T-cell (primary cell): ENCODE measurements at places on chromosomes 11 and 22. TPM values are rescaled to one million over a fixed set of nuclear protein-coding genes. Genes with fewer than 3 reads are reported as not detected.

SF1 gene
- total RNA-seq: 1,481 TPM

CALCA gene
- not detected for total RNA-seq

POTEH gene
- total RNA-seq: not detected

TBC1D22A gene
- total RNA-seq: 41.7 TPM

- no peak overlapping the region for H3K27ac ChIP-seq
- H3K36me3 ChIP-seq: no peaks in the 10 kb centered on the region
- no peak for DNase-seq
- H3K4me1 ChIP-seq: peaks cover 15% of the 10 kb centered on the region
- H3K4me3 ChIP-seq: peak overlapping the region; percentile 58
- peaks cover 36% of the 10 kb centered on the region for H3K27me3 ChIP-seq
Observed at GRCh38 chr11:118621071-118621783, 13.8 kb downstream of the PHLDB1 start.

GRCh38 chr11:65341856-65342255, 8.2 kb downstream of the DPF2 start:
- H3K36me3 ChIP-seq: peaks cover 26% of the 10 kb centered on the region
- H3K27me3 ChIP-seq: no peaks in the 10 kb centered on the region
- DNase-seq: no peak
- peaks cover 14% of the 10 kb centered on the region for H3K4me1 ChIP-seq
- no peak overlapping the region for H3K4me3 ChIP-seq

DNA sequence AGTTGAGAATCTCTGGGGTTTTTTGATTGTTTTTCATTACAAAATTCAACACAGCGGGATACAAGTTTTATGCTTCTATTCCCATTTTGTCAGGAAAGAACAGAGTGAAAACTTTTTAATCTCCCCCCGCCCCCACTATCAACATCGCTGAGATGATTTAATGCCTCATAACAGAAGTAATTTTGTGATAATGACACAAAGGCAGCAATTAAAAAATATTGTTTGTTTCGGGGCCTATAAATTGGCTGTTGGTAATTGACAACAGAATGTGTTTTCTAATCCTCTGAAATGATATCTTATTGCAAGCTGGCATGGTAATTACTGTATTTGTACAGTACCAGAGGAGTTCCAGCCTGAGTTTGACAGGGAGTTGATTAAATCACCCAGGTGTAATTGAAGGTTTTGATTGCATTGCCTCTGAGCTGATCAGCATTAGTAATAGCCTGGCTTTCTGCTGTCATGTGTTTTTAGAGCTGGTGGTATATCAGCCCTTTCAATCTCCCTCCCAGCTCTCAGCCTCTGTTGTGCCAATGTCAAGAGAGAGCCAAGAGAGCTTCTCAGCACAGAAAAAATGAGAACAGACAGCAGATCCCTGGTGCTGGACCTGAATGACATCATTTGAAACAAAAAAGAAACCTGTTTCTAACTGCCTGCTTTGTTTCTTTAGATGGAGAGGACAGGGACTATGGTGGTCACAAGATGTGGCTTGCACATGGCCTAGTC, 265.1 kb downstream of the FAM76B start:
- H3K36me3 ChIP-seq: no peaks in the 10 kb centered on the region
- no peak for DNase-seq
- no peak overlapping the region for H3K27ac ChIP-seq
- no peaks in the 10 kb centered on the region for H3K27me3 ChIP-seq

GRCh38 chr22:49364398-49364797, 463.3 kb downstream of the BRD1 start:
- no peaks in the 10 kb centered on the region for H3K4me1 ChIP-seq
- H3K36me3 ChIP-seq: no peaks in the 10 kb centered on the region
- DNase-seq: no peak
- H3K27ac ChIP-seq: no peak overlapping the region
- no peak overlapping the region for H3K4me3 ChIP-seq
- H3K27me3 ChIP-seq: peaks cover 27% of the 10 kb centered on the region

GRCh38 chr11:58994171-58994570, 54.9 kb downstream of the GLYATL1 start:
- no peaks in the 10 kb centered on the region for H3K4me1 ChIP-seq
- DNase-seq: no peak

DNA sequence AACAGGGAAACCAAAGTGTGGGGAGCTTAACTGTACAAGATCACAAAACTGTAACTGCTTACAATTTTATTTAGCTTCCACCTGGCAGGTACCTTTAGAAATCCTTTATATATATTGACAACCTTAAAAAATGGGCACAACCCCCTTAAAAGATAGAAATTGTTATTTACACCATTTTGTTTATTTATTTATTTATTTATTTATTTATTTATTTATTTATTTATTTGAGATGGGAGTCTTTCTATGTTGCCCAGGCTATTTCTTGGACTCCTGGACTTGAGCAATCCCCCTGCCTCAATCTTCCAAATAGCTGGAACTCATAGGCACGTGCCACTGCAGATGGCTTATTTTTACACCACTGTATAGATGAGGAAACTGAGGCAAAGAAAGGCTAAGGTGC, 74.5 kb downstream of the INSC start:
- H3K36me3 ChIP-seq: no peaks in the 10 kb centered on the region
- H3K4me3 ChIP-seq: no peak overlapping the region

GRCh38 chr22:37995460-37995859, 11.1 kb upstream of the SOX10 start:
- H3K27ac ChIP-seq: peak overlapping the region; percentile 52
- H3K36me3 ChIP-seq: no peaks in the 10 kb centered on the region
- peaks cover 2% of the 10 kb centered on the region for H3K4me1 ChIP-seq
- no peak for DNase-seq

DNA sequence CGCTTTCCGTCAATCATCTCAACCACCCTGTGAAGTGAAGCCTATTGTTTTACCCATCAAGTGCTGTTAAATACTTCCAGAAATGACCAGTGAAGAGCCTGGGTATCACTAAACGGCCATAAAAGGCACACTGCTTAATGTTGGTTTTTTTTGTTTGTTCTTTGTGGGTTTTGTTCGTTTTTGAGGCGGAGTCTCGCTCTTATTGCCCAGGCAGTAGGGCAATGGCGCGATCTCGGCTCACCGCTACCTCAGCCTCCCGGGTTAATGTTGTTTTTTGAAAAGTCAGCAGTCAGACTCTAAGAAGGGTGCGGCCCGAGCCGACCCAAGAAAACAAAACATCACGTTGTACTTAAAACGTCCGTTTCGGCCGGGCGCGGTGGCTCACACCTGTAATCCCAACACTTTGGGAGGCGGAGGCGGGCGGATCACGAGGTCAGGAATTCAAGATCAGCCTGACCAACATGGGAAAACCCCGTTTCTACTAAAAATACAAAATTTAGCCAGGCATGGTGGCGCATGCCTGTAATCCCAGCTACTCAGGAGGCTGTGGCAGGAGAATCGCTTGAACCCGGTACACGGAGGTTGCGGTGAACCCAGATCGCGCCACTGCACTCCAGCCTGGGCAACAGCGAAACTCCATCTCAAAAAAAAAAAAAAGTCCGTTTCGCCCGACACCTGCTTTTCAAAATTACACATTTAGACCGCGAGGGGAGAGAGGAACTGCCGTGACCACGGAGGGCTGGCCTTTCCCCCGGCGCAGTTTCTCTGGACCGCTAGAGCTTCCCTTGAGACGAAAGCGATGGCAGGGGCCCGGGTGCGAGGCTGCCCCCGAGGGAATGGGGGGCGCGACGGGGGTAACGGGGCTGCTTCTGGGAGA, 714 bp downstream of the CD59 start:
- peak overlapping the region; percentile 96 for H3K4me3 ChIP-seq
- H3K27ac ChIP-seq: peak overlapping the region; percentile 74
- peaks cover 4% of the 10 kb centered on the region for H3K4me1 ChIP-seq
- DNase-seq: peak; percentile 29
- H3K36me3 ChIP-seq: no peaks in the 10 kb centered on the region

- peaks cover 31% of the 10 kb centered on the region for H3K4me1 ChIP-seq
- peaks cover 50% of the 10 kb centered on the region for H3K27me3 ChIP-seq
- no peak overlapping the region for H3K27ac ChIP-seq
- DNase-seq: no peak
- H3K36me3 ChIP-seq: peaks cover 2% of the 10 kb centered on the region
Observed at GRCh38 chr22:18109410-18110193, 1.0 kb upstream of the TUBA8 start.

DNA sequence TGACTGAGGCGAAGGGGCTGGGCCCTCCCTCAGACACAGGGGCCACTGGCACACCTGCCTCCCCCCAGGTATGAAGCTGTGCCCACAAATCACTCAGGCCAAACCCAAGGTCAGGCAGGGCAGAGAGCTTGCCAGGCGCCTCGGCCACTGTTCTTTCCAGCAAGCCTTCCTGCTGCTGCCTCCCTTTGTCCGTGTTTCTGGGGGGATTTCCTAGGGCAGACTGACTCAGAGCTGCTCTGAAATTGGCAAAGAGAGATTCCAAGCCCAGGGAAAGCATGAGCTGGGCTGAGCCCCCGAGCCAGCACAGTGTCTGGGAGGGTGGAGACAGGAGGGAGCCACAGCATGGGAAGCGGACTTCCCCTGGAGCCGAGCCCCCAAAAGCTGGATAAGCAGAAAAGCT, 33.2 kb downstream of the PPP2R1B start:
- no peaks in the 10 kb centered on the region for H3K4me1 ChIP-seq
- no peak for DNase-seq
- no peak overlapping the region for H3K4me3 ChIP-seq
- peaks cover 2% of the 10 kb centered on the region for H3K36me3 ChIP-seq
- no peaks in the 10 kb centered on the region for H3K27me3 ChIP-seq

GRCh38 chr11:9138133-9138453, 46.7 kb upstream of the SCUBE2 start:
- no peaks in the 10 kb centered on the region for H3K27me3 ChIP-seq
- peaks cover 12% of the 10 kb centered on the region for H3K36me3 ChIP-seq
- no peak overlapping the region for H3K4me3 ChIP-seq
- DNase-seq: no peak
- H3K4me1 ChIP-seq: peaks cover 5% of the 10 kb centered on the region

GRCh38 chr11:126492331-126493082, 137.0 kb downstream of the ST3GAL4 start:
- H3K4me3 ChIP-seq: no peak overlapping the region
- no peaks in the 10 kb centered on the region for H3K27me3 ChIP-seq
- DNase-seq: no peak
- H3K4me1 ChIP-seq: no peaks in the 10 kb centered on the region
- no peaks in the 10 kb centered on the region for H3K36me3 ChIP-seq
- H3K27ac ChIP-seq: no peak overlapping the region

- H3K4me1 ChIP-seq: no peaks in the 10 kb centered on the region
- no peak overlapping the region for H3K4me3 ChIP-seq
- no peak for DNase-seq
- peaks cover 5% of the 10 kb centered on the region for H3K27me3 ChIP-seq
Observed at GRCh38 chr11:34348919-34349318, 8.9 kb downstream of the ABTB2 start.

GRCh38 chr11:78967811-78968210, 393.1 kb upstream of the NARS2 start:
- H3K27ac ChIP-seq: no peak overlapping the region
- H3K4me3 ChIP-seq: no peak overlapping the region
- H3K36me3 ChIP-seq: no peaks in the 10 kb centered on the region
- no peak for DNase-seq
- H3K4me1 ChIP-seq: no peaks in the 10 kb centered on the region
- H3K27me3 ChIP-seq: peaks cover 3% of the 10 kb centered on the region

GRCh38 chr11:65311170-65311678, 3.4 kb upstream of the CDC42EP2 start:
- H3K4me1 ChIP-seq: no peaks in the 10 kb centered on the region
- no peaks in the 10 kb centered on the region for H3K36me3 ChIP-seq
- no peak overlapping the region for H3K4me3 ChIP-seq
- peaks cover 15% of the 10 kb centered on the region for H3K27me3 ChIP-seq
- H3K27ac ChIP-seq: no peak overlapping the region
- DNase-seq: no peak

DNA sequence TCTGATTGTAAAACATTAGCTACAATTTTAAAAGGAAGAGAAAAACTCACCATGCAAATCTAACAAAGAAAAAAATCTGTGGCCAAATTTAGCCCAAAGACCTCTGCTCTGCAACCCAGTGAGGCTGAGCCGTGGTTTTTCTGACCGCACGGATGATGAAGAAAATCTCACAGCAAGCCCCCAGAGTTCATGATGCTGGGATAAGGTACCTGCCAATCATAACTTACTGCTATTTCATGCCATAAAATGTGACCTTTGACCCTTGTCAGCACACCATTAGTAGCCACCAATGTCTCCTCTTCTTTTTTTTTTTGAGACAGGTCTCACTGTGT, 11.1 kb downstream of the CERK start:
- peaks cover 5% of the 10 kb centered on the region for H3K4me1 ChIP-seq
- H3K27ac ChIP-seq: no peak overlapping the region
- DNase-seq: no peak
- no peak overlapping the region for H3K4me3 ChIP-seq
- peaks cover 55% of the 10 kb centered on the region for H3K36me3 ChIP-seq

DNA sequence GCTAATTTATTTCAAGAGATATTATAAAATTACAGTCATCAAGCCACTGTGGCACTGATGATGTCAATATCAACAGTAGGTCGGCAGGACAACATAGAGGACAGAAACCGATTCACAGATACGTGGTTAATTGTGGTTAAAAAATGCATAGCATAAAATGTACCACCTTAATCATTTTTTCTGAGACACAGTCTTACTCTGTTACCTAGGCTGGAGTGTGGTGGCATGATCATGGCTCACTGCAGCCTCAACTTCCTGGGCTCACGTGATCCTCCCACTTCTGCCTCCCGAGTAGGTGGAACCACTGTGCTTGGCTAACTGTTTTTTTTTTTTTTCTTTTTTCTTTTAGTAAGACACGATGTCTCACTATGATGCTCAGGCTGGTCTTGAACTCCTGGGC, 21.0 kb upstream of the TOLLIP start:
- peaks cover 4% of the 10 kb centered on the region for H3K4me1 ChIP-seq
- no peak overlapping the region for H3K4me3 ChIP-seq
- no peaks in the 10 kb centered on the region for H3K36me3 ChIP-seq
- peaks cover 6% of the 10 kb centered on the region for H3K27me3 ChIP-seq
- no peak overlapping the region for H3K27ac ChIP-seq

- H3K27me3 ChIP-seq: peaks cover 32% of the 10 kb centered on the region
- H3K4me3 ChIP-seq: no peak overlapping the region
- no peak for DNase-seq
- H3K4me1 ChIP-seq: no peaks in the 10 kb centered on the region
Observed at GRCh38 chr22:49740242-49740641, 87.4 kb downstream of the BRD1 start.

GRCh38 chr22:29341056-29341848, 25.8 kb upstream of the RASL10A start:
- no peaks in the 10 kb centered on the region for H3K4me1 ChIP-seq
- no peak overlapping the region for H3K27ac ChIP-seq
- H3K27me3 ChIP-seq: no peaks in the 10 kb centered on the region
- no peak overlapping the region for H3K4me3 ChIP-seq
- H3K36me3 ChIP-seq: peaks cover 34% of the 10 kb centered on the region
- DNase-seq: no peak

GRCh38 chr11:127576210-127576609, 575.6 kb upstream of the KIRREL3 start:
- no peak overlapping the region for H3K4me3 ChIP-seq
- no peaks in the 10 kb centered on the region for H3K27me3 ChIP-seq
- no peak for DNase-seq
- no peaks in the 10 kb centered on the region for H3K36me3 ChIP-seq

GRCh38 chr11:2276280-2277007, 6.1 kb upstream of the ASCL2 start:
- H3K4me3 ChIP-seq: no peak overlapping the region
- H3K27me3 ChIP-seq: peaks cover 45% of the 10 kb centered on the region
- no peak overlapping the region for H3K27ac ChIP-seq
- no peaks in the 10 kb centered on the region for H3K4me1 ChIP-seq
- no peak for DNase-seq
